ENCODE measurements at places on chromosomes 1 and 21. TPM values are rescaled to one million over a fixed set of nuclear protein-coding genes. Genes with fewer than 3 reads are reported as not detected.
A peak's percentile ranks its signal among the peaks of the same experiment; 100 is the strongest.

Gene C1orf167
- total RNA-seq: not detected

Gene CD5L
- total RNA-seq: not detected

Gene L1TD1
- total RNA-seq: not detected

Gene HHIPL2
- 0.50 TPM for total RNA-seq

Gene CFAP107
- total RNA-seq: not detected

Gene TCHH
- 0.08 TPM for total RNA-seq

Gene C1orf116
- total RNA-seq: not detected

Gene OR10X1
- not detected for total RNA-seq

DNA sequence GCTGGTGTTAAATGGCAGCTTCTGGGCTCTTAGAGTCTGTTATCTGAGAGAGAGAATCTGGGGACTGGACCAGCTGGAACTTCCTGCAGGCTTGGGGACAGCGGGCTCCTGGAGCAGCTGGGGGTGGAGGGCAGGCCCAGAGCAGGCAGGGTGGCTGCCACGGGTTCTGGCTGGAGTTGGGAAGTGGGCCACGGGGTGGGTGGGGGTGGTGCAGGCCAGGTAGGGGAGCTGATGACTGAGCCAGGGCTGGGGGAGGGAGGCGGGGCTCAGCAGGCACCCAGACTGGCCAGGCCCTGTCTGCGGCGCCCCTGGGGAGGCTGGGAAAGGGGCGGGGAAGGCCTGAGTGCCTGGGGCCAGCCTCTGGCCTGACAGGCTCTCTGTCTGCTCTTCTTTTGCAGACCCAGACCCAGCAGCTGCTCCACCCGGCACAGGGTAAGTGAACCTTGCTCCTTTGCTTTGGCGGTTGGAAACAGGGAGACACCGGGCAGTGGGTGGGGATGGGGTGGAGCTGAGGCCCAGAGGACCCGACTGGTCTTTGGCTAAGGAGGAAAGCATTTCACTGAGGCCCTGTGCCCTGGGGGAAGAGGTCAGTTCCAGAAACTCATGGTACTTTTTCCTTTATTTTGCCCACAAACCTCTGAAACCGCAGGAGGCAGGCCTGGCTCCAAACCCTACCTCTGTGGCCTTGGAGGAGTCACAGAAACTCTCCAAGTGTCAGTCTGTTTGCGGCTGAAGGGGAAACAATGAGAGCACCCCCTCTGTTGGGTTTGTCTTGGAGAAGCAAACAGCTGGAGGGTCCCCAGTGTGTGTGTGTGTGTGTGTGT lies 48.8 kb downstream of the ARHGEF10L start:
- DNase-seq: no peak

GRCh38 chr1:98706173-98706843 lies 44.8 kb downstream of the SNX7 start:
- no peak for DNase-seq

DNA sequence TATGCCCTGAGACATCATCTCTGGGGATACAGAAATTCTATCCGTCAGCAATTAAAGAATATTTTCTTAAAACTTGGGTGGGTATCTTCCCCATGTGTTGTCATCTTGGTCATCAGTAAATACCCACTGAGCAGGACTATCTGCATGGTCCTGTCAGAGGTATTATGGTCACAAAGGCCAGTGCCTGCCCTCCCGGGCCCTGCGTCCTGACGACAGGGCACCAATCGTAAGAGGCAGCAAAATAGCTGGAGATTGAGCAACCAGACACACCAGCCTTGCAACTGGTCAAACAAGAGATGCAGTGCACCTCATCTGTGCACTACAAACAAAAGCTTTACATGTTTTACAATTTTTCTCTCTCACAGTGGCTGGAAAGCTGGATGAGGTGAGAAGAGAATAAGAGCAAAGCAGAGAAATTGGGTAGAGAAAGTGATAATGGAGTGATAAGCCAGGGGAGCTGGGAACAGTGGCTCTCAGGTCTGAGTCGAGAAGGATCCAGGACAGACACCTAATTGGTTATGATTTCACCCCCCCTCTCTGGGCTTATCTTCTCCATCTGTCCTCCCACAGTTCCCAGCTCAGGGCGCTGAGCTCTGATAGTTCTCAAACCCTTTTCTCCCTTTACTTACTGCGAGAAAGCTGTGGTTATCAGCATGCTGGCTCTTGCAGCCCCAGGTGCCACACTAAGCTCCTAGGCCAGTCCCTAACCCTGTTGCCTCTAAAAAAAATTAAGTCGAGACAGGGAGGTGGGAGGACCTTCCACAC lies 8.8 kb upstream of the SRP9 start:
- no peak for DNase-seq

DNA sequence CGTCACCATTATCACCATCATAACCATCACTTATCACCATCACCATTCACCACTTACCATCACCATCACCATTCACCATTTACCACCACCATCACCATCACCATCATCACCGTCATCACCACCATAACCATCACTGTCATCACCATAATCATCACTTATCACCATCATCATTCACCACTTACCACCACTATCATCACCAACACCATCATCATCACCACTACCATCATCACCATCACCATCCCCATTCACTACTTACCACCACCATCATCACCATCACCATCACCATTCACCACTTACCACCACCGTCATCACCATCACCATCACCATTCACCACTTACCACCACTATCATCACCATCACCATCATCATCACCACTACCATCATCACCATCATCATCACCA lies 151.8 kb downstream of the CAMTA1 start:
- DNase-seq: no peak

GRCh38 chr1:212914789-212915188 lies 35.6 kb upstream of the VASH2 start:
- no peak for DNase-seq

DNA sequence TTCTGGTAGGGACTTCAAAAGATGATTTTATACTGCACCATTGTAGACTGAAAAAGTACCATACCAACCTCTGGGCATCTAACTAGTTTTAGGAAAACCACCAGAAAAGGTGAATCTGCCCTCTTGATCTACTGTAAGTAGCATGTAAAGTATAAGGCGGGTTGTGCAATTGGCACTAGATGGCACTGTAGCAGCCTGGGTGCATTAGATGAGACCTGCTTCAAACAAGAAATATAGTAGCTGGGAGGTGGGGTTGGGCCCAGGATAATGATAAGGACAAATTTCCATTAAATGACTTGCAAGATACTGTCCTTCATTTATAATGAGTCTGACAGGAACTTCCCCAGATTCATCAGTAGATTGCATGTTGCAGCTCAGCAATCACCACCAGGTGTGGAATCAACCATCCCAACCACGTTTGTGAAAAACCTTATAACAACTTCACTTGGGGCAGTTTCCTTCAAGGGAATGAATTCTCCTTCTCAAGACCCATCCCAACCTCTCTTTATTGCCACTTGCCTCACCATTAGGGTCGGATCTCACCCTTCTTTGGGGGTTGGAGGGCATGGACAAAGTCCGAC lies 37.3 kb upstream of the IL10 start:
- peak; percentile 67 for DNase-seq

GRCh38 chr1:3473381-3473844 lies 18.9 kb downstream of the ARHGEF16 start:
- no peak for DNase-seq

- no peak for DNase-seq
These were observed 140.1 kb downstream of the MACF1 start for GRCh38 chr1:39344394-39345154.

- DNase-seq: no peak
These were observed 1.1 kb upstream of the SLC2A5 start for GRCh38 chr1:9070486-9070885.

- DNase-seq: no peak
These were observed 15.5 kb upstream of the CNN3 start for GRCh38 chr1:94942171-94943128.

- no peak for DNase-seq
These were observed 16.9 kb downstream of the NTMT2 start for GRCh38 chr1:170162459-170163246.

DNA sequence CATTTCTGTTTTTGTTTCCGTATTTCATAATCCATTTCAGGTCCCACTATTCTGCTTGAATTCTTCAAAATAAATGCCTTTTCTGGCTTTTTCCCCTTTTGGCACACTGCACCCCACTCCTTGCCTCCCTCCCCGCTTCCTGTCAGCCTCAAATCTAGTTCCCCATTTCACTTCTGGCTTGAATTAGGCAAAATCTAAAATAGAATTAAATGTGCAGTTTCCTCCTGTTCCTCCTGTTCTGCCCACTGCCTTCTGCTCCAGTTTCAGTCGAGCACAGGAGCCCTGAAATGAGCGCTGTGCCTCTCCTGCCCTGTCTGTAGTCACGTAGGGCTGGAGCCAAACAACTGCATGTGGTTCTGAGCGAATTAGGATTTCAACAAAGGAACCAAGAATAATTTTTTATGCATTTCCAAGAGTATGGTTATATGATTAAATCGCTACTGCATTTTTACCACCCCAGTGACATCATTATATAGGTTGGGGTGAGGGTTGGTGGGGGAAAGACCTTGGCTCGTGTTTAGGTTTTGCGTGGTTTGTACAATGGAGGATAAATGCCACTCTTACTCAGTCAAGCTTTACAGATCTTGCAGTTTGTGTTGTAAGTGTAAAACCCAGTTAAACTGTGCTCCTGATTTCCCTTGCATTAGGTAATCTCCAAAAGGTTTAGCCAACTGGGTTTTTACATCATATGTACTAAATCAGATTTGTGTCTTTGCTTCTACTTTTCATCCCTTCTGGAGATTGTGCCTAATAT lies 114.9 kb downstream of the VPS13D start:
- DNase-seq: no peak

GRCh38 chr1:226790545-226791181 lies 51.6 kb upstream of the ITPKB start:
- DNase-seq: no peak

DNA sequence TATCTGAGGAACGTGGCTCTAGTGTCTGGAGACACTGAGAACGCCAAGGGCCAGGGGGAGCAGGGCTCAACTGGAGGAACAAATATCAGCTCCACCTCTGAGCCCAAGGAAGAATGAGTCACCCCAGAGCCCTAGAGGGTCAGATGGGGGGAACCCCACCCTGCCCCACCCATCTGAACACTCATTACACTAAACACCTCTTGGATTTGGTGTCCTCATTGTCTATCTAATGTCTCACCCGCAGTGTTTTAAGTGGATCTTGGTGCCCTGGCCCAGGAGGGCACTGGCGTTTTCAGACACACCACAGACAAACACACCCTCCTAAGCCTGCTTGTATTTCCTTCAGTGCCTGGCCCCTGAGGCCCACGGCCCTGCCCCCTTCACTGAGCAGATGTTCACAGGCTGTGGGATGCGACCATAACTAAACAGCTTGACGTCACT lies 2.2 kb upstream of the FALEC start:
- no peak for DNase-seq

DNA sequence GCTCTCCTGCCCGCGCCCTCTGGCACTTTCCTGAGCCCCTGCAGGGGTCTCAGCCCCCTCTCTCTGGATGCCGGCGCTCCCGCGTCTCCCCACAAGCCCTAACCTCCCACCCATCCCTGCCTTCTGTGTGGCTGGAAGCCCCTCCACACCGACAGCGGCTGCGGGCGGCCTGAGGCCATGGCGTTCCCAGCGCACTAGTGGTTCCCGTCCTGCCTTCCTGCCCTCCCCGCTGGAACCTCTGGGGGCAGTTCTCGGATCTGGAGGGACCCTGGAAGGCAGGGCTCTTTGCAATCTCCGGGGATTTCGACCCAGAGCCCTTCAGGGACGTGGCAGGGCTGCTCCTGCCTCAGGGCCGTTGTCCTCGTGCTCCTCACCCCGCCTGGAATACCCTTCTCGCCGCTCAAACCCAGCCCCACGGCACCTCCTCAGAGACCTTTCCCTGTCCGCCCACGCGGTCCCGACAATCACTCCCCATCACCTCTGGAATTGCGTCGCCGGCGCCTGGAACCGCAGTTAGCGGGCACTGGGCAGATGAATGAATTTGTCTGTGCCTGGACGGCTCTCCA lies 493 bp upstream of the ESPN start:
- no peak for DNase-seq

DNA sequence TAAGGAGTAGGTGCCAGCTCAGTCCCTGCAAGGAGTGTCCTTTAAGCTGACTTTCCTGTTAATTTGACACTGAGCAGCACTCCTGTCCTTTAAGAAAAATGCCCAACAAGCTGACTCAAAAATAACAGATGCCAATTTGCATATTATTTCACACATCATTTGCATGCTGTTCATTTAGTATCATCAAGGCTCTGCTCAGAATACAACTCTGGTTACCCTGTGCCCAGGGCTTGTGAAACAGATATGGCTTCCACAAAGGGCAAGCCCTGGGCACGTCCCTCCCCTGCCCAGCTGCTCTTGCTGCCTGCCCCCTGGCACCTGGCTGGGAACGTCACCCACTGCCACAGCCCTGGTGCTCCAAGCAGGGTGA lies 10.3 kb downstream of the KCNN3 start:
- DNase-seq: no peak

DNA sequence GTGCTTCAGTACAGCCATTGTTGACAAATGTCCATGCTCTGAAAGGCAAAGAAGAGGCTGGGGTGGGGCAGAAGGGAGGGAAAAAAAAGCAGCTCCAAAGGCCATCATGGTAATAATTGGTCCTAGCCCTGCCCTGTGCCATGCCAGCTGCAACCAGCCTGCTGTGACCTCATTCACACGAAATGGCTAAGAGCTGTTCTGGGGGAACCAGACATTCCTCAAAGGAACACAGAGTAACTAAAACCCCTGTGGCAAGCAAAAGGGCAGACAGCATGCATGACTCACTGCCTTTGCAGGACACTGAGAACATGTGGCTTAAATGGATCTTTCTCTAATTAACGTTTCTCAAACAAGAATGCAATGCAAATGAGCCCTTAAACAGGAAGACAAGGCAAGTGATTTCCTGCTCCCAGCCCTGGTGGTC lies 42.3 kb downstream of the STYXL2 start:
- DNase-seq: no peak

GRCh38 chr1:38000233-38000528 lies 5.1 kb downstream of the FHL3 start:
- no peak for DNase-seq

GRCh38 chr1:217622042-217622441 lies 8.8 kb downstream of the GPATCH2 start:
- DNase-seq: no peak

DNA sequence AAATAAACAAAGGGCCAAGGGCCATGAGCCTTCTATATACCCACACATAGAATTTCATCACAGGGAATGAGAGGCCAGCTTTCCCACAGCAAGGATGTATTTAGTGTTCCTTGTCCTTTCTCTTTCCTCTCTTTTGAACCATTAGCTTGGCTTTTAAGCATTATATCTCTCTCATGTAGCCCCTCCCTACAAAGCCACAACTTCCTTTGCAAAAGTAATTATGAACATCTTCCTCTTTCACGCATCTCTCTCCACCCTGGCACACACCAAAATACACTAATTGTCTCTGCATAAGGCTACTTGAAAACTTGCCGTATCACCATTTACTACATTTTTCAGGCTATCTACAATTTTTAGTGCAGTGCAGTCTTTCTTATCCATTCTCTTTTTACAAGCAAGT lies 1.9 kb upstream of the AK5 start:
- DNase-seq: no peak

- DNase-seq: peak; percentile 14
These were observed 57.2 kb downstream of the CD46 start for GRCh38 chr1:207808911-207809555.

DNA sequence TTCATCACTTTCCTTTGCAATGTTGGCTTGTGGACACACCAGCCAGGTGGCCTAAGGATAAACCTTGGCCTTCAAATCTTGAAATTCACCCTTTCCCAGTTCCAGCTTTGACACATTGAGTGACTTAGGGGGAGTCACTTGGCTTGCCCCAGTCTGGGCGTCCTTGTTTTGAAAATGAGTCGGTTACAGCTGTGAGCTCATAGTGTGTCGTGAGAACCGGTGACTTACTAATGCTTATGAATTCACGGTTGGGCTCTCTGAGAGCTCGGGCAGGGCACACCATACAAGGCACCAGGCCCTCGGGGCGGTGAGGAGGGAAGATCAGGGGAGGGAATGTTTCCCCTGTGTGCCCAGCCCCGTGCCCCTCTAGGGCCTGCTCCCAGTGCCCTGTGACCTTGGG lies 126.9 kb upstream of the TMPRSS2 start:
- no peak for DNase-seq
